ENCODE measurements at places on chromosomes 11 and 22.

GRCh38 chr22:30324014-30324730, 2.6 kb downstream of the TBC1D10A start:
- DNase-seq: no peak

DNA sequence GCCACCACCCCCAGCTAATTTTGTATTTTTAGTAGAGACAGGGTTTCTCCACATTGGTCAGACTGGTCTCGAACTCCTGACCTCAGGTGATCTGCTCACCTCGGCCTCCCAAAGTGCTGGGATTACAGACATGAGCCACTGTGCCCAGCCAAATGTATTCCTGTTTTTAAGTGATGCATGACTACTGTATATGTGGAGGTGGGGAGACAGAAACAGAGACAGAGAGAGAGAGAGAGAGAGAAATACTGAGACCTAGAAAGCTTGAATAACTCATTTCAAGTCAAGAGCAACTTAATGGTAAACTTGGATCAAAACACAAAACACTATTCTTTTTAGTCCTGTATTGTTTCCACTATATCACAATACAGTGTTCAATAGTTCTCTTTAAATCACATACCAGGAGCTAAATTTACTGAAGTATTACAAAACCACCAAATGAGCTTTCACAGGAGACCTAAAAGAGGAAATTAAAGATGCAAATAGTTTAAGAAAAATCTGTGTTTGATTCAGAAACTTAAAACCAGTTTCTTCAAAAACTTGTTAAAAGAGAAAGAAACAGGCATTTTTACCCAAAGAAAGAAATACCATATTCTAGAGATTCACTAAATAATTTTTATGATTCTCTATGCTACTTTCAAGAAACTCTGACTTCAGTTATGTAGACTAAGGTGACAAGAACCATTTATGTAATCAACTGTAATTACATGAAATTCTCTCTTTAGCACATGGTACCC, 188.7 kb downstream of the ETS1 start:
- DNase-seq: no peak

DNA sequence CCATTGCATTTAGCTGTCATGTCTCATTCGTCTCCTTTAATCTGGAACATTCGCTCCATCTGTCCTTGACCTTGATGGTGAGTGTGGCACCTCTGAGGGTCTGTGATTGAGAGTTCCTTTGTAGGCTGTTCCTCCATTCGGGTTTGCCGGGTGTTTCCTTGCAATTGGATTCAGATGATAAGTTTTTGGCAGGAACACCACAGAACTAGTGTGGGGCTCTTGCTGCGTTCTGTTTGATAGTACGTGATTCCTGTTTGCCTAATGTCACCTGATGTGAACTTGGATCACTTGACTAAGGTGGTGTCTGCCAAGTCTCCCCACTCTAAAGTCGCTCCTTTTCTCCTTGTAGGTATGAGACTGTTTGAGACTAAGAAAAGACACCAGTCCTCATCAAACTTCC, 109.7 kb upstream of the TMEM45B start:
- DNase-seq: no peak

DNA sequence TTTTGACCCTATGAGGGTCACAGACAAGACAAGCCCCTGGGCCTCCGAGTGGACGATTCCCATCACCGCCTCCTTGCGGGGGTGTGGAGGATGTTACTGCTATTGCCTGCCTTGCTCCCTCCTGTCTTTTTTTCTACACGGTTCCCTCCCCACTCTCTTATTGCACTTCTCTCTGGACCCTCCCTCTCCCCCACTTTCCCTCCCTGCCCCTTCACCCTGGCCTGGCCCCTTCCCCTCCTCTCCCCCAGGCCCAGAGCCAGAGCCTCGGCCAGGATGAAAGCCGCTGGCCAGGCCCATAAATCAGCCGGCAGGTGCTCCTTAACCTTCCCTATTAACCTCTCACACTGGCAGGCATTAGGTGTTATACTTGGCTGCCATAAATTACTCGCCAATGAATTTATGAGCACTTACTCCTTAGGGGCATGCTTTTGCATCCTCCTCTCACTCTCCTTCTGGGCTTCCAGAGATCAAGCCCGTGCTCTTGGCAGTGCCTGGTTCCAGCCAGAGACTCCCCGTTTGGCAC, 18.3 kb upstream of the ALX4 start:
- DNase-seq: no peak

DNA sequence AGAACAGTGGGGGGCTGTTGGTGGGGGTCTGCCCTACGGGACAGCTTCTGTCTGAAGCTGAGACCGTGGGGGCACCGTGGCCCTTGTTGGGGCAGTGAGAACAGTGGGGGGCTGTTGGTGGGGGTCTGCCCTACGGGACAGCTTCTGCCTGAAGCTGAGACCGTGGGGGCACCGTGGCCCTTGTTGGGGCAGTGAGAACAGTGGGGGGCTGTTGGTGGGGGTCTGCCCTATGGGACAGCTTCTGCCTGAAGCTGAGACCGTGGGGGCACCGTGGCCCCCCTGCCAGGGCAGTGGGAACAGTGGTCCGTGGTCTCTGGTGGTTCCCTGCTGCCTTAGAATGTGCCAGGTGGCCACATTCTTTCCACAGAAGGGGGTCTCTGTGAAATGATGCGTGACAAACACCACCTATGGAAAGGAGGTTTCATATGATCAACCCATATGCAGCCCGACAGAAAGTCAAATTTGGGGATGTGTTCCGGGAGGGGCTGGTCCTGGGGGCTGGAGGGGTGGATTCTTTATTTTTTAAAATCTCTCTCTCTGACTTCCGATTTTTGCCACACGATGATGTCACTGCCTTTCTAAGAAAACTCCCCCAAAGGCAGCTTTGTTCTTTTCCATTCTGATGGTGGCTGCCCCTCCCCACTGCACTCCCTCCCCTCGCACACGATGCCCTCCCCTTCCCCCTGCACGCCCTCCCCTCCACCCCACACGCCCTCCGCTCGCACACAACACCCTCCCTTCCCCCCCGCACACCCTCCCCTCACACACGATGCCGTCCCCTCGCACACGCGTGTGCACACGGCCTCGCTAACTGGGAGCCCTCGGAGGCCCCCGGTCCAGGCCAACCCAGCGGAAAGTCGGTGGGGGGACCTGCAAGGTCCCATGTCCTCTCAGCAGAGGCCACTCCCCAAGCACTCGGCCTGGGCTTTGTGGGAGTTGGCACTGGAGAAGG, 1186.5 kb downstream of the BRD1 start:
- DNase-seq: peak; percentile 65

- DNase-seq: no peak
These were observed 69.7 kb downstream of the SCN3B start for GRCh38 chr11:123584737-123585136.

DNA sequence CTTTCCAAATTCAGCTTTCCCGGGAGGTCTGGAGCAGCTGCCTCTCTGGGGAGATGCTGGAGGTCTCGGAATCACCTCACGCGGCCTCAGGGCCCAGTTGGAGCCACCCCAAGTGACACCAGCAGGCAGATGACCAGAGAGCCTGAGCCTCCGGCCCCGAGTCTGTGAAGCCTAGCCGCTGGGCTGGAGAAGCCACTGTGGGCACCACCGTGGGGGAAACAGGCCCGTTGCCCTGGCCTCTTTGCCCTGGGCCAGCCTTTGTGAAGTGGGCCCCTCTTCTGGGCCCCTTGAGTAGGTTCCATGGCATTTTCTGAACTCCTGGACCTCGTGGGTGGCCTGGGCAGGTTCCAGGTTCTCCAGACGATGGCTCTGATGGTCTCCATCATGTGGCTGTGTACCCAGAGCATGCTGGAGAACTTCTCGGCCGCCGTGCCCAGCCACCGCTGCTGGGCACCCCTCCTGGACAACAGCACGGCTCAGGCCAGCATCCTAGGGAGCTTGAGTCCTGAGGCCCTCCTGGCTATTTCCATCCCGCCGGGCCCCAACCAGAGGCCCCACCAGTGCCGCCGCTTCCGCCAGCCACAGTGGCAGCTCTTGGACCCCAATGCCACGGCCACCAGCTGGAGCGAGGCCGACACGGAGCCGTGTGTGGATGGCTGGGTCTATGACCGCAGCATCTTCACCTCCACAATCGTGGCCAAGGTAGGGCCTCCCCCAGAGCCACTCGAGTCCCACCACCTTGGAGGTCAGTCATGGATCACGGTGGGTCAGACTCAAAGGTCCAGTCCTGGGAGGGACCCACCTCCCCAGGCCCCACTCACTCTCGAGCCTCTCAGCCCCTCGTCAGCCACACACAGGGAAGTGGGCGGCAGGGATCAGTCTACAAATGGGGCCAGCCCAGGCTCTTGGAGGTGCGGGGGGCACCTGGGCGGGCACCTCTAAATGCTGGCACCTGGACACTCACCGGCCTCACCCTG, 525 bp downstream of the SLC22A12 start:
- no peak for DNase-seq

- no peak for DNase-seq
These were observed 878.1 kb downstream of the BRD1 start for GRCh38 chr22:48949375-48950149.

- DNase-seq: no peak
These were observed 2.2 kb downstream of the PLAAT5 start for GRCh38 chr11:63488789-63489188.

DNA sequence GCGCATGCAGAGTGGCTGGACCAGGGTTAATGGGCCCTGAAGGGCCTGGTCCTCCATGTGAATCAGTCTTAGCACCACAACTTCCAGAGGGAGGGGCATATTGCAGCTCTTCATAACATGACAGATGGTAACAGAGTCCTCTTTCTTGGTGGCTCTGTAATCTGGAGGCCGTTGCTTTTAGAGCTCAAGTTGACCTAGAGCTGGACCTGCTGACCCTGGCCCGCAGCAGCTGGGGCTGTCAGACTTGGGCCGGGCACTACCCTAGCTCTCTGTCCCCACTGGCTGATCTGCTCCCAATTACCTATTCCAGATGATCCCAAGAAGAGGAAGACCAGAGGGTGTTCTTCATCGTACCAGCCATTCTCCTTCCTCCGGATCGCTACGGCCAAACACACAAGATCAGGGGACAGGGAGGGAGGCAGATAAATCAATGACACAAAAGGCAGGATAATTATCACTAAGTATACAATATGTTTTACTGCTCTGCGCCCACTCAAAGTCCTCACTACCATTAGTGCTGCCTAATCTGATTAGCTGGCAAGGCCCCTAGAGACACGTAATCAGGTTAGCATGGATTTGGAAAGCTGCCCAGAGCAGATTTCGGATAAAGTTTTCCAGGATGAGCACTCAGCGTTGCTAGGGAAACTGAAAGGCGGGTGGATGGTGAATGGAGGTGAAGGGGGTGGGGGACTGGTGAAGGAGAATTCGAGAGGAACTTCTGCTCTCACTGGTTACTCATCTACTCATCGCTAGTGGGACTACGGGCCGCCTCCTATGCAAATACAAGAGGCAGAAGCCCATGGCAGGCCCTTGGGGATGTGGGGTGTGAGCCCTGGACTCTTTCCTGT, 64.5 kb upstream of the PHOX2A start:
- no peak for DNase-seq

GRCh38 chr11:13038366-13038765, 29.2 kb downstream of the RASSF10 start:
- DNase-seq: no peak

DNA sequence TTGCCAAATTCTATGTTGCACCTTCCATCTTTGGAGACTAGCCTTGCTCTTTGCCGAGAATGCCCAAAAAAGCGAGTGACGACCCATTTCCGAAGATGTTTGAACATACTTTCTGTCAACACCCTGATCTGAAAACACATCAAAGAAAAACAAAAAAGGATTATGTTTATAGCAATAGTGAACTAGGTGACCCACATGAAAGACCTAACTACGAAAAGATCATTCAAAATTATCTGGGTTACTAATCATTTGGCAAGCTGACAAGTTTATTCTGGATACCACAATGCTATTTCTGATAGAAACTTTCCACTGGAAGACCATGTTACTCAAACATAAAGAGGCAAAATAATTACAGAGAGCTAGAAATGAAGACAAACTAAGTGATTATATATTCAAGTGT, 27.0 kb downstream of the KCNJ1 start:
- no peak for DNase-seq

DNA sequence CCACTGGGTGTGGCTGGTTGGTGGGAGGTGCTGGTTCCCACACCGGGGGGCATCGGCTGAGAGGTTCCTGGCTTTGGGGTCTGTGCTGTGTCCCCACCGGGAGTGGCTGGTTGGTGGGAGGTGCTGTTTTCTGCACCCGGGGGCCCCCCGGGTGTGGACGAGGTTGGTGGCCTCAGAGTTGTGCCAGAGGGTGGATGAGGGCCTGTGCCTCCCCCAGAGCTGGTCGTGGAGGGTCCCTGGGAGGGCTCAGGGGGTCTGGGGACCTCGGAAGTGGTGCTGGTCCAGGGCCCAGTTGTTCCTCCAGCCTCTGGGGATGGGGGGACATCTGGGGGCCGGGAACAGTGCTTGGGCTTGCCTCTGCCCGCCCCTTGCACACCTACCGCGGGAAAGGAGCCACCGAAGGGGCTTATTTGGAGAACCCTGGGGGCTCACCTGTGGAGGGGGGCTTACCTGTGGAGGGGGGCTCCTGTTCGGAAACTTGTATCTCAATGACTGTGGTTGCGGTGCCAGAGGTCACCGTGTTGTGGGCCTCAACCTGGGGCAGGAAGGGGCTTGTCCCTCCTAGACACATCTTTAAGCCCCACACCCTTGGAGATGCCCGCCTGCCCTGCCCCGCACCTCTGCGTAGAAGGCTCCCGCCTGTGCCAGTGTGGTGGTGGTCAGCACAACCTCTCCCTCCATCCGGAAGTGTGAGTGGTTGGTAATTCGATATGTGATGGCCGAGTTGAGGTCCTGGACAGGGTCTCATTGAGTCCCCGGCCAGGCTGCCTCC, 3.3 kb upstream of the IRF7 start:
- no peak for DNase-seq

DNA sequence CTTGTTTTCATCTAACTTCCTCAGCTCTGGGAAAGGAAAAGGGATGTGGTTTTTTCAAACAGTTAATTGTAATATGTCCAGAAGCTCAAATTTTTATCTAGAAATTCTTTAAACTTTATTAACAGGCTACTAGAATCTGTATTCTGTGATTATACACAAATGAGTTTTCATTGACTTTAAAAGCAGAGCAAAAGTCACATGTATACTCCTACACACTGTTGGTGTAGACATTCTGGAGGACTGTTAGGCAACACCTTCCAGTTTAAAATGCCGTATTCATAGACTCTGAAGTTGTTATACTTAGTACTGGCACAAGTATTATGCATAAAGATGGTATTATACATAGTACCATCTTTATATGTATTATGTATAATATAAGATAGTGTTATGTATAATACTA, 64.9 kb downstream of the SPECC1L start:
- DNase-seq: no peak

DNA sequence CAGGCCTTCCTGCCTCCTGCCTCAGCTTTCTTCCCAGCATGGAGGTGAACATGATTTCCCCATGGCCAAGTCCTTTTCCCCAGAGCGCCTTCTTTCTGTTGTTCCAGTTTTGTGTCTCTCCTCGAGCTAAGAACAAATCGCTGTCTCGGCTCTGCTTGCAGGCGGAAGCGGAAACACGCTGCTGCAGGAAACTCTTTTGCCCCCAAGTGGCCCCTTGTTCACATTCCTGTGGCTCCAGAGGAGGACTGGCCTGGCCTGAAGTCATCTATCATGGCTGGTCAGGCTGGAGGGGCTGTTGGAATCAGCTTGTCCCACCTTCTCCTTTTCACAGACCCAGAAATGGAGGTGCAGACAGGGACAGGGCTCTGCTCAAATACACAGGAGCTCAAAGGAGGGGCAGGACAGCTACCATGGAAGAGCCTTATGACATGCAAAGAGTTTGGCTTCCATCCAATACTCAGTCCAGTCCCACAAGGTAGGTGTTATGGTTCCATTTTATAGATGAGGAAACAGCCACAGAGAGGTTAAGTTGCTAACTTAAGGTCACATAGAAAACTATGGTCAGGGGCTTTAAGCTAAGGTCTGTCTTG, 182.2 kb upstream of the SYT13 start:
- DNase-seq: peak; percentile 58

- DNase-seq: no peak
These were observed 79.0 kb downstream of the LDLRAD3 start for GRCh38 chr11:36022882-36023281.

Data from right forelimb (tissue), 1 donor.